ENCODE measurements at places on chromosomes 11 and 22.
A peak's percentile ranks its signal among the peaks of the same experiment; 100 is the strongest.

- no peak for DNase-seq
These were observed 5.5 kb upstream of the APOA1 start for GRCh38 chr11:116842909-116843308.

DNA sequence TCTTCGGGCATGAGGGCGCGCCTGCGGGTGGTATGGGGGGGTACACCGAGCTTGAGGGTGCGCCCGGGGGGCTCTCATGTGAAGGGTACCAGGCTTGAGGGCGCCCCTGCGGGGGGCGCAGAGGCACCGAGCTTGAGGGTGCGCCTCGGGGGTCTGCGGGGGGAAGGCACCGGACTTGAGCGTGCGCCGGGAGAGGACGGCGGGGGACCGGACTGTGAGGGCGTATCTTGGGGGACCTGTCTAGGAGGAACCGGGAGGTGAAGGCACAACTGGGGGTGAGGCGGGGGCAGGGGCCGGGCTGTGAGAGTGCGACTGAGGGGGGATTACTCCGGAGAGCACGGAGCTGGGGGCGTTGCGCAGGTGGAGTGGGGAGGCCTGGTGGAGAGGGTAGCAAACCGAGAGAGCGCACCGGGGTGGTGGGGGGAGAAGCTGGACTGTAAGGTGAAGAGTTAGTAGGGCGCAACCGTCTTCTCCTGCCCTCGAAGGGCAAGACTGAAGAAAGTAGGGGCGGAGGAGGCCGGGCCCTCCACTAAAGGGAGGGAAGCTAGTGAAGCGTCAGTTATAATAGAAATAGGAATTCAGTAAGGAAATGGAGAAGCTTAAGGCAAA, 1.1 kb upstream of the DDX6 start:
- DNase-seq: peak; percentile 66

DNA sequence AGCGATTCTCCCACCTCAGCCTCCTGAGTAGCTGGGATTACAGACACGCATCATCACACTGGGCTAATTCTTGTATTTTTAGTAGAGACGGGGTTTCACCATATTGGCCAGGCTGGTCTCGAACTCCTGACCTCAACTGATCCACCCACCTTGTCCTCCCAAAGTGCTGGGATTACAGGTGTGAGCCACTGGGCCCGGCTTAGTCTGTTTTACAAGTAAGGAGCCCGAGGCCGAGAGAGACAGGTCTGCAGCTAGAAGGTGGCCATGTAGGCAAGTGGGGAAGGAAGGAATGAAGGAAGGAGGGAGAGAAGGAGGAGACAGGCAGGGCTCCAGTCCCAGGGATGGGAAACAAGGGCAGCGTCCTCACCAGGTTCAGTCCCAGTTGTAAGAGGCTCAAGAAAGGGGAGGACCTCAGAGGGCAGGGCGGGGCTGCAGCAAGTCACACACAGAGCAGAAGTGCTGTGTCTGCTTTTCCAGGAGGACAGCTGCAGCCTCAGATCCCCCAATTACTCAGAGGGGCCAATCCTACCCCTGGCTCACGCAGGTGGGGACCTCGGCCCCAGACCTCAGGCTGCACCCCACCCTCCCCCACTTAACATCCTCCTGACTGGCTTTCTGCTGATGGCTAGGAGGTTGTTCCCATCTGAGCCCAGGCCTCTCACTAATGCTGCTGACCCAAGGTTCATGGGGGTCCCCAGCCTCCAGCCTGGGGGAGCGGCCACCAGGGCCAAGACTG, 53.8 kb upstream of the PRR5 start:
- no peak for DNase-seq

GRCh38 chr11:130677486-130678153, 229.2 kb downstream of the ADAMTS15 start:
- DNase-seq: no peak

- no peak for DNase-seq
These were observed 256.0 kb downstream of the ETS1 start for GRCh38 chr11:128331317-128331716.

DNA sequence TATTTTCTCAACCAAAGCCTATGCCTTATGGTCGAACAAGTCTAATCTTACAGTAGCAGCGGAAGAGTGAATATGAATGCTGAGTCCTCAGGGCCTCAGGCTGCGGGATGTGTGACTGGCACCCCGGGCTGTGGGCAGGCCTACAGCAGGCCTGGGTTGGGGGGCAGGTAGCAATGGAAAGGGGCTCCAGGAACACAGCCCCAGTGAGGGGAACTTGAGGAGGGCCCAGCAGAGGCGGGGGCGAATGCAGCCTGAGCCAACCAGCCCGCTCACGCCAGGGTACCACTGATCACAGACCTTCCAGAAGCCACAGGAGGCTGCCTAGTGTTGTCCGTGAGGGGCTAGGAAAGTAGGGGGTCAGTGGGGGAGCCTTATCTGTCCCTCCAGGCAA, 11.3 kb upstream of the CD5 start:
- DNase-seq: peak; percentile 43

GRCh38 chr22:37416827-37417226, 10.5 kb downstream of the ELFN2 start:
- DNase-seq: peak; percentile 47

DNA sequence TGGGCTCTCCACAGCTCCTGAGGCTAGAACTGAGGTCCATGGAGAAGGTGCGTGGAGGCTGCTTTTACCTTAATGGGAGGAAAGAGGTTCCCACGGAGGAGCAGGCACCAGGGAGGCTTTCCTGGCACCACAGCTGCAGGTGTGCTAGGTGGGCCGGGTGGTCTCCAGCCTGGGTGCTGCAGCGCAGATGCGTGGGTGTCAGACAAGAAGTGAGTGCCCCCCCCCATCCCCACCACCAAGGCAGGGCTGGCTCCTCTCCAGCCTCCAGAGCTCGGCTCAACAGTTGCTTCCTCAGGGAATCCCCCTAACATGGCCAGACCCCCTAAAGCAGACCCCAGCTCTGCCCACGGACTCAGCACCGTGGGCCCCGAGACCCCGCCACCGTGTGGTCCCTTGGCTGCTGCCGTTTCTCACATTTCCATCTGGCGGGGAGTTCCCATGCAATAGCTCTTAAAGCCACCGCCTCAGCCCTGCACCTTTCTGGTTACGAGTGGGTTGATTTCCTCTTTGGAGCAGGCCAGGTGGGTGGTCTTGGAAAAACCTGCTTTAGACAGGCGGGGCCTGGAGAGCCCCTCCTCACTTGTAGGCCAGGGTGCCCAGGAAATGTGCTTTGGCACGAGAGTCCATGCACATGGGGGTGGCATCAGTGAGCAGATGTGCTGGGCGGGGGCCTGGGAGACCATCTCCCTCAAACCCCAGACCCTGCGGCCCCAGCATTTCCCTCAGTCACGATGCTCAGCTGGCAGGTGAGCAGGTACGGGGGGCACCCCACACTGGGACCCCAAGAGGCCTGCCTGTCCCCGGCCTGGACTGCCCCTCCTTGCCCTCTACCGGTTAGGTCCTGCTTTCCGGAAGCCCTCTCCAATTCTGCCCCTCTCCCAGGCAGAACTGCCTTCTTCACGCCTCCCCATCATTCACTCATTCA, 93.7 kb downstream of the ARHGAP8 start:
- no peak for DNase-seq

GRCh38 chr22:17106785-17107546, 14.2 kb downstream of the TMEM121B start:
- DNase-seq: peak; percentile 58

All from activated T-cell treated with anti-CD3 and anti-CD28 coated beads, Interleukin-2, amount 50 U/mL, for 48 hours (primary cell).